ENCODE measurements at places on chromosomes 3 and 15. TPM values are rescaled to one million over a fixed set of nuclear protein-coding genes. Genes with fewer than 3 reads are reported as not detected.

The GASK1A gene
- 4.5 TPM for total RNA-seq

The PRRT3 gene
- 6.8 TPM for total RNA-seq

GRCh38 chr3:46848271-46849044 lies 14.8 kb downstream of the MYL3 start:
- peak; percentile 89 for DNase-seq

DNA sequence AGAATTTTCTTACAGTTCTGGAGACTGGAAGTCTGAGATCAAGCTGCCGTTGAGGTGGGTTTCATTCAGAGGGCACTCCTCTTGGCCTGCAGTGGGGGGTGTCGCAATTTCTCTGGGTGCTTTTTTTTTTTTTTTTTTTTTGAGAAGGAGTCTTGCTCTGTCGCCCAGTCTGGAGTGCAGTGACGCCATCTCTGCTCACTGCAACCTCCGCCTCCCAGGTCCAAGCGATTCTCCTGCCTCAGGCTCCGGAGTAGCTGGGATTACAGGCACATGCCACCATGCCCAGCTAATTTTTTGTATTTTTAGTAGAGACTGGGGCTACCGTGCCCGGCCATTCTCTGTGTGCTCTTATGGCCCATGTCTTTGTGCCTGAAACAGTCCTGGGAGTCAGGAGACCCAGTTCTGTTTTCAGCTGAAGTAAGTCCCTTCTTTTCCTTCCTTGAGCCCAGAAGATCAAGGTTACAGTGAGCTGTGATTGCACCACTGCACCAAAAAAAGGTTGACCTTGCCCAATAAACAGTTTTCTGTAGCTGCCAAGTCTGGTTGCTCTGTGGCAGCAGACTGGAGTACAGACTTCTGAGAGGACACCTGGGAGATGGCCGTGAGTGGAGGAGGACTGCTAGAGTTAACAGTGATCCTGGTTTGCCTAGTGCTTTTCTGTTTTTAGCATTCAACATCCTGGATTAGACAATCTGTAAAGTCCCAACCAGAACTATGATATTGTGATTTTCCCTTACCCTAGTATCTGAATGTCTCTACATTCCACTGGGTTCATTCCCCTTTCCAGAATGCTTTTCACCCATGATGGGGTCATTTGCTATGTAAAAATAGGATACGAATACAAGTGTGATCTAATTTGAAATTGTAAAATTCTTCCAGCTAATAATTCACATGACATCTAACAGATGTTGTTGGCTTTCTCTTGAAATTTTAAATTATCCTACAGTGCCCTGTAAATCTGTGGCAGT lies 76.6 kb upstream of the RNF7 start:
- no peak for DNase-seq

All from H7 (cell line).